ENCODE measurements at places on chromosomes 5 and 9.

DNA sequence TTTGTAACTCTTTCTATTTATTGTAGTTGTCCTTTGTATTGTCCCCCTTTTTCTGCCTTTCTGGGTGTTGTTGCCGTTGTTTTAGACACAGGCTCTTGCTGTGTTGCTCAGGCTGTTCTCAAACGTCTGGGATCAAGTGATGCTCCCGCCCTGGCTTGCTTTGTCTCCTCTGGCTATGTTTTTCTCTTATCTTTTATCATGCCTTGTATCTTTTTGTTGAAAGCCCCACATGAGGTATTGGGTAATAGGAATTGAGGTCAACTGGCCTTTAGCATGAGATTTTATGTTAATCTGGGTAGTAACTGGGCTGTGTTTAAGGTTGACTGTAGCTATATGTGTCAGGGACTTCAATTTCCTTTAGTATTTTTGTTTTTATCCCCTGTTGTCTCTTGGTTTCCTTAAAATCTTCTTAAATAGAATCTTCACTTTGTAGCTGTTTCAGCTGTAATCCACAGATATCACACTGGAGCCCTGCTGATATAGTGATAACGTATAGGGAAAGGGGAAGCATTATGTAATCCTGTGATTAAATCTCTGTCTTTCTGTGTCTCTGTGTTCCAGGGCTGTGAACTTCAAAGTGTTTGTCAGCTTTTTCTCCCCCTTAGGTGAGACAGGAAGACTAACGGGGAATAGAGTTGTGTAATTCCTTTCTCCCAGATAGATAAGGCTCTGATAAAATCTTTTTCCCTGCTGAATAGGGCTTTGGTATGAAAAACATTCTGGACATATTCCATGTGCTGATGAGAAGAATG lies 25.9 kb upstream of the CACNA1B start:
- no peak for DNase-seq

DNA sequence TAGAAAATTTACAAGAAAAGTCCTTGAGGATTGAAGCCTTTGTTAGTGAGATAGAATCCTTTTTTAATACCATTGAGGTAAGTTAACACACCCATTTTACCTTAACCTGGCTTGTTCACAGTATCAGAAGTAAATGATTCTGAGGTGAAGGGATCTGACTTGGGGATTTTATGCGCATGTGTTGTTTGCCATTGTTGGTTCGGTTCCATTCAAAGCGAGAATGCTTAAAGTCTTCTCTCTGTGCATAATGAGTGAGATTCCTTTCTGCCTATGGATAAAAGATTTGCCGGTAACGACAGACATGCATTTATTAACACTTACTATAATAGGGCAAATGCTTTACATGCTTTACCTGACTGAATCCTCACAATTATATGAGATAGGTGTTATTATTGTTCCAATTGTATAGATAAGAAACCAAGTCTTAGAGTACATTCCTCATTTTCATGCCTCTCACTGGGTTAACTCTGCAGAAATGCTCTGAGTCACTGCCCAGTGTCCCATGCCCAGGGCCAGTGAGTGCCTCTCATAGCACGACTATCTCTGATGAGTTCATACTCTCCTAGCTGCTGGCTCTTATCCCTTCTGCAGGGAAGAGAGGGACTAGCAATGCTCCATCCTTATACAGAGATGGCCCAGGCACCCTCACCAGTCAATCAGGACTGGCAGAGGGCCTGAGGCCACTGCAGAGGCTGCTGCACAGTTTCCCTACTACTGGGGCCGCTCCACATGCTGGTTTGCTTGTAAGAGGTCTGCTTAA lies 54.4 kb downstream of the CMYA5 start:
- DNase-seq: no peak

- no peak for DNase-seq
These were observed 196.4 kb downstream of the ARHGEF28 start for GRCh38 chr5:73822278-73822988.

DNA sequence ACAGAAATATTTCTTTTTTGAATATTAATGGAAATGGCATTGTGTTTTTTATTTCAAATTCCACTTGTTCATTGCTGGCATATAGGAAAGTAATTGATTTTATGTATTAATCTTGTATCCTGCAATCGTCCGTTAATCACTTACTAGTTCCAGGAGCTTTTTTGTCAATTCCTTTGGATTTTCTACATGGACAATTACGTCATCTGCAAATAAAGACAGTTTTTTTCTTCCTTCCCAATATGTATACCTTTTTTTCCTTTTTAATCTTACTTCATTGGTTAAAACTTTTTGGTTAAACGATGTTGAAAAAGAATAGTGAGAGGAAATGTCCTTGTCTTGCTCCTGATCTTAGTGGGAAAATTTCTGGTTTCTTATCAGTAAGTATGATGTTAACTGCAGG lies 1.5 kb upstream of the TIFAB start:
- no peak for DNase-seq

GRCh38 chr5:114101153-114101552 lies 260.7 kb upstream of the KCNN2 start:
- no peak for DNase-seq

GRCh38 chr9:1005043-1005667 lies 28.7 kb downstream of the DMRT3 start:
- DNase-seq: peak; percentile 18

GRCh38 chr5:22076586-22076985 lies 776.6 kb downstream of the CDH12 start:
- no peak for DNase-seq

GRCh38 chr5:170466988-170467707 lies 36.7 kb upstream of the KCNIP1 start:
- DNase-seq: peak; percentile 3

GRCh38 chr9:3857091-3857490 lies 331.3 kb upstream of the RFX3 start:
- no peak for DNase-seq

DNA sequence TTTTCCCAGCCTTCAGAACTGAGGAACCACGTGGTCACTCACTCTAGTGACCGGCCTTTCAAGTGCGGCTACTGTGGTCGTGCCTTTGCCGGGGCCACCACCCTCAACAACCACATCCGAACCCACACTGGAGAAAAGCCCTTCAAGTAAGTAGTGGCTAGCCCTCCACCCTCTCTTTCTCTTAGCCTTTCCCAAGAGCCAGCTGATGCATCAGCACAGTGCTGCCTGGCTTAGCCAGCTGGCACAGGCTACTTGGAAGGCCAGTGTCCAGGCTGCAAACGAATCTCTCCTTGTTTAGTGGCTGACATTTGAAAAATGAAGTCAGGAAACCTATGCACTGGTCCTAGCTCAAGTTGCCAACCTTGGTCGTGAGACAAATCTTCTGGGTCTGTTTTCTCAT lies 91.1 kb downstream of the PRDM6 start:
- DNase-seq: no peak

DNA sequence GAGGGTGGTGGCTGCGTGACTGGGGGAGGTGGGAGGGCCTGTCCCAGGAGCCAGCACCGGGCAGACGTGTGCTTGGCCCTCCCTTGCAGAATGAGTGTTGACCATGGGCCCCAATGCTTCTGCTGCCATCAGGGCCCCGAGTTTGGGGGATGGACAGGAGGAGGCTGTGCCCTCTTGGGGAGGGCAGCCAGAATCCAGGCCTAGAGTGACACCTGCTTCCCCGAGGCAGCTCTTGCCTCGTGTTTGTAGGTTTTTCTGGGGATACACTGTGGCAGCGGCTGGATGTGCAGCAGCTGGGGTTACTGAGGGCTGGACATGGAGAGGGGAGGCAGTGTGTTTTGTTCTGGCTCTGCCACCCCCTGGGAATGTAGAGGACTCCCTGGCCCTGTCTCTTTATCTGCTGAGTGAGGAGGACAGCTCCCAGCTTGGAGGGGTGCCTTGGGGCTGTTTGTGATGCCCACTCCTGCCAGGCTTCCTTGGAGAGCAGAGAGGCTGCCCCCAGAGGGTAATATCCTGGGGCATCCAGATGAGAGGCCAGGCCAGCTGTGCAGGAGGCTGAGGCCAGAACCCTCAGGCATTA lies 22.7 kb downstream of the WNK2 start:
- no peak for DNase-seq

DNA sequence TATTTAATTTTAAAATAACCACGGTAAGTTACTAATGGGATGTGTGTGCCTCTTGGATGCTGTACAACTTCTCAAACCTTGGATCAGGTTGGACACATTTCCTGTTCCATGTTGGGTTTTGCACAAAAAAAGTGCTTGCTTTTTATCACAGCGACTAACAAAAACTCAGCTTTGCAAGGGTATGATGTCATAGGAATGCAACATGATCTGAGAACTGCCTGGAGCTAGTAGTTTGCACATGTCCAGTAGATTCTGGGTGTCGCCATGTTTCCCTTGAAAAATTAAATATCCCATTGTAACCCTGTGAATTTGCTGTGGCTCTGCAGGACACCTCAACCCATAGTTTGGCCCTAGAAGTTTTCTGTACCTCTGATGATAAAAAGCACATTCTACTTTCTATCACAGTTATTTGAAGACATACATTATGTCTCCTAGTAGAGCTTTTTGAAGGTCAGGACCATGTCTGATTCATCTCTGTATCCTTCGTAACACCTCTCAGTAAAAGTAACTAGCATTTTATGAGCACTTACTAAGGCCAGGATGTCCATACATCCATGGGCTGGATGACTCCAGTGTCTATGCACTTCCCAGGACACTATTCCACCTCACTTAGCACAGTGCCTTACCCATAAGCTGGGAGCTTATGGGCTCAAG lies 11.5 kb upstream of the FRMPD1 start:
- DNase-seq: no peak

GRCh38 chr5:179162351-179163235 lies 102.4 kb downstream of the ZNF354C start:
- no peak for DNase-seq

- peak; percentile 50 for DNase-seq
These were observed 139.4 kb upstream of the IL12B start for GRCh38 chr5:159469496-159470372.

GRCh38 chr5:16577677-16578076 lies 39.1 kb downstream of the RETREG1 start:
- no peak for DNase-seq

DNA sequence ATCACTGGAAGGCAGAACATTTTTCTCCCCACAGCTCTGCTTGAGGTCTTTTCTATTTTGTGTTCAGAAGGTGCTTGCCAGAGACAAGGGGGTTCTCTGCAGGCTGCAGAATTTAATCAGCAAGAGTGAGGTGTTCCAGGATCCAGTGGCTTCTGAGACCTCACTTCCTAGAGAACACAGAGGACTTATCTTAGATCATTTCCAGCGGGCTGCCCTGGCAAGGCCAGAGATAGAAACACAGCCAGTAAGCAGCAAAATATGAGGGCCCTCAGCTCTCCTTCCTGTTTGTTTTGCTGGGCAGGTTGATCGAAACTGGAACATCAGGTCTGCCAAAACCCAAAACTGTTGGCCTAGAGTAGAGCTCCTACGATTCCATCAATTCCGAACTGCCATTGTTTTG lies 187.3 kb downstream of the DIRAS2 start:
- no peak for DNase-seq

- DNase-seq: peak; percentile 9
These were observed 2.2 kb downstream of the RBM27 start for GRCh38 chr5:146205499-146206202.

DNA sequence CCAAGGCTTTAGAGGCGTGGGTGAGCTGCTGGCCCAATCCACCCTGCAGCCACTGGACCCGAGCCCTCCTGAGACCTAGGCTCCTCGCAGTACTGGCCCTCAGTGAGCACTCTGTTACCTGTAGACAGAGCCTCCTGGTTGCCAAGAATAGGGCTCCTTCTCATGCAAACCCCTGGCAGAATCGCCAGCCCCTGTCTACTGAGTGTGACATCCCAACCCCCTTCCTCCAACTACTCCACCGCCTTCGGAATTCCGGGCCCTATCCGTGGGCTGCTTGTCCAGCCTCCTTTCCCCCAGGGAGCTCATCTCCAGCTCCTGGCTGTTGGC lies 23.8 kb upstream of the COL5A1 start:
- no peak for DNase-seq

GRCh38 chr5:164345173-164345849 lies 839.9 kb downstream of the MAT2B start:
- no peak for DNase-seq

- no peak for DNase-seq
These were observed 157.2 kb downstream of the AP3B1 start for GRCh38 chr5:78137290-78137689.

GRCh38 chr5:103346162-103346748 lies 87.7 kb downstream of the MACIR start:
- no peak for DNase-seq

GRCh38 chr5:20536813-20537212 lies 548.8 kb upstream of the CDH18 start:
- no peak for DNase-seq

GRCh38 chr9:33748633-33749304 lies 46.6 kb upstream of the PRSS3 start:
- DNase-seq: peak; percentile 34

DNA sequence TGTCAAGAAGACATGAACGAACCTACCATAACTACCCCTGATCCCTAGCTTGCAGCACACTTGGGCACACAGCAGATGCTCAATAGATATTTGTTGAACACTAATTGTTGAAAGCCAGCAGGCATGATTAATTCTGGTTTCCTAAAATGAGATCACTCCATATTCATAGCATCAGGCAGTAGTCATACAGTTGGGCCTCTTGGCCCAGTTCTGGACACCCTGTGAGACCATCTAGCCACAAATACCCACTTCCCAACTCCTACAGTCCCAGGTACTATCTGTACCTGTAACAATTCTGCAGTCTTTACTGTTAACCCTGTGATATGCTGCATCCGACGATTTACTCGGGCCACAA lies 24.2 kb downstream of the P4HA2 start:
- no peak for DNase-seq

- no peak for DNase-seq
These were observed 17.5 kb upstream of the CCL28 start for GRCh38 chr5:43429706-43430105.

- no peak for DNase-seq
These were observed 166.8 kb downstream of the DROSHA start for GRCh38 chr5:31364881-31365636.

DNA sequence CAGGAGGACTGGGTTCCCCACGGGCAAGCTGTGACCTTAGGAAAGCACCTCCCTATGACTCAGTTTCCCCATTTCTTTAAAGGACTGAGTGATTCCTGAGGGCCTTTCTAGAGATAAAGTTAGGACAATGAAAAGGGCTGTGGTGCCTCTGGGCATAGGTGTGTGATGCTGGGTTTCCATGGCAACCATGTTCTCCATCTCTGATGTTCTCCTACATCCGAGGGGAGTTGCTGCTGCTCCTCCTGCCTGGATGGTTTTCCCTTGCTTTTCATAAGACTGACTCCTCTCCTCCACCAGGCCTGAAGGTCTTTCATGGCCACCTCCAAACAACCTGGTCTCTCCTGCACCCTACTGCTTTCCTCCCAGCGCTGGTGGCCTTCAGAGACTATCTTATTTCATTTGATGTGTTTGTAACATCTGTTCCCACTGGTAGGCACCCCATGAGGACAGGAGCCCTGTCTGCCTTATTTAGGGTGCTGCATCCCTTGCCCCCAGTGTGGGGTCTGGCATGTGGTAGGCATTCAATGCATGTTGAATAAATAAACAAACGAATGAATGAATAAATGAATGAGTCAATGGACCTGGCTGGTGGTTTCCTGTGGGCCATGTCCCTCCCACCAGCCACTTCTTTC lies 112.2 kb upstream of the HAND1 start:
- no peak for DNase-seq

- no peak for DNase-seq
These were observed 44.0 kb downstream of the GALNT10 start for GRCh38 chr5:154234551-154234950.
